ENCODE measurements at places on chromosomes 4 and X.

- DNase-seq, result no peak
Observed at GRCh38 chr4:150889306-150889705, 125.8 kb downstream of the LRBA start.

- DNase-seq, result no peak
Observed at GRCh38 chr4:121015421-121015820, 56.9 kb downstream of the NDNF start.

DNA sequence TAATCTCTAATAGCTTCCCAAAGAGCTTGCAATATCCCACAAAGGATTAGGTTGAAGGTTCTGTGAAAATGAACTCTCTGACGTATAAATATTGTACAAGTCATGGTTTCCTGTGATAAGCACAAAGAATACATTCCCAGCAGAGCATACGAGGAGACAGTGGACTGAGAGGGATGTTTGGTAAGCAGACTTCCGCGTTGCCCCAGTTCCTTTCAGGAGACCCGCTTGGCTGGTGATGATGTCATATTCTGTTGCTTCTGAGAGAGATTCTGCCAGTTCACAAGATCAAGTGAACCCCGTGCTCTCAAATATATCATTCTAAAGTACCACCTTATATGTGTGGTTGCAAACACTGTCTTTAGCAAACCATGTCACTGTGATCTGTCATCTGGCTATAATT lies 323.9 kb upstream of the CASK start:
- DNase-seq, result no peak

GRCh38 chrX:51158231-51158630 lies 174.4 kb upstream of the NUDT10 start:
- no peak for DNase-seq

DNA sequence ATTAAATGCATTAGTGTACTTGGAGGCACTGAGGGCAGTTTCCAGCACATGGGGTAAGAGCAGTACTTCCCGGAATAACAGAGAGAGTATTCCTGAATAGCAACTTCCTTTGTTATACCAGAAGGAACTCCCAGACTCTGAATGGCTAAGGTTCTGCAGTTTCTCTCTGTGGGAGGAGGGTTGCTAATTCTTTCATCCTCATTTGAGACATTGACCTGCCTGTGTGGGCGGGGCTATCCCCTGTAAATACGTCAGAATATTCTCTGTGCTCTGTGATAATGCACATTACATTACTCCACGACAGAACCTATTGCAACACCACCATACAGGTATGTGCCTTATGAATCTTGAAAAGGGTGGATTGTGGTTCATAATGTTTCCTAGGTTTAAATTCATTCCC lies 52.7 kb downstream of the SPINK2 start:
- DNase-seq, result no peak

DNA sequence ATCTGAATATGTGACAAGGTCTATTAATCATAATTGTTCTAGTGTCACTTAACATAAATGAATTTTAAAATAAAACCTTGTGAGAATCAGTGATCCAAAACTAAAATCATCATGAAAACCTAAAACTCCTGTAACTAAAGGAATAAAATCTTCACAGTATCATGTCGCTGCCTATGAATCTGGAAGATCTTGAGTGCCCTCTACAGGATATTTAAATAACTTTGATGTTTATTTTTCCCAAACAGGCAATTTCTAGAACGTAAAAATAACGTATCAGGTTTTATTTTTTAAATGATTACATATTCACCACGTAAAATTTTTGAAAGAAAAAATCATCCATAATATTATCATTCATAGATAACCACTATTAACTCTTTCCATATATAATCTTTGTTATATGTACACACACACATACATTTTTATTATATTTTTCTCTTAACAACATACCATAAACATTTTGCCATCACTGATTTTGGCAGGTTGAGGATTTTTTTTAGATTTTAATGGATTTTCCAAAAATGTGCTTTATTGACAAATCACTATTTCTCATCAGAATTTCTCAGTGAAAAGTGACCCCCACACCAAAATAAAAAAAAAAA lies 79.6 kb downstream of the COMMD8 start:
- DNase-seq, result no peak

- no peak for DNase-seq
Observed at GRCh38 chrX:8289523-8289922, 118.5 kb upstream of the VCX2 start.

- DNase-seq, result no peak
Observed at GRCh38 chrX:7788334-7788733, 54.6 kb upstream of the VCX start.

DNA sequence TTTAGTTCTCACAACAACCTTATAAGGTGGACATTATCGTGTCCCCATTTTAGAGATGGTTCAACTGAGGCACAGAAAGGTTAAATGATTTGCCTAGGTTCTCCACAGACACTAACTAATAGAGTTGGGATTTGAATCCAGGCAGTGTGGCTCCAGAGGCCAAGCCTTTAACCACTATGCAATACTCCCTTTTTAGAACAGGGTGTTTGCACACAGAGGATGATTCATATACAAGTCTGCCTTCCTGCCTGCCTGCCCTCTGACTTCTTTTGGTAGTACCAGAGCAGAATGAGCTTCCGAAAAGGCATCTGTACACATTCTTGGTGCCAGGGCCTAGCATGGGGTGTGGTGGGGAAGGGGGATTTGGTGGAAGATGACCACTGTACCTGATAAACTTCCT lies 150.8 kb upstream of the ARHGEF9 start:
- no peak for DNase-seq

- DNase-seq, result no peak
Observed at GRCh38 chr4:38526412-38526811, 137.6 kb upstream of the KLF3 start.

Measured in activated naive CD4-positive, alpha-beta T cell (primary cell).